ENCODE measurements at places on chromosomes 11 and 22.
A peak's percentile ranks its signal among the peaks of the same experiment; 100 is the strongest.

DNA sequence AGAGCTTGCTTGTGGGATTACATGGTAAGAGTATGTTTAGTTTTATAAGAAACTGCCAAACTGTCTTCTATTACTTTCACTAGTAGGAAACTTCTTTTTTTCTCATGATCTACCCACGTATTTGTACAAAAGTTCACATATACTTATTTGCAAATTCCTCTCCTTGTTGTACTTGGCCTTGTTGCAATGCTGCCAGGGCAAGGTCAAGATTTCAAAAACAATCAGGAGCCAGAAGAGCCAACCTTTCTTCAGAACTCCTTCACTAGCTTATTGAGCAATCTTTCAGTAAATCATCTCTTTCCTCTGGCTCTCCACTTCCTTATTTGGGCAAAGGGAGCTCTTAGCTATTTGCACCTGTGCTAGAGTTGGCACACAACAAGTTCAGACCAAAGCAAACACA is 9.7 kb downstream of the SRSF8 start:
- DNase-seq, result no peak

DNA sequence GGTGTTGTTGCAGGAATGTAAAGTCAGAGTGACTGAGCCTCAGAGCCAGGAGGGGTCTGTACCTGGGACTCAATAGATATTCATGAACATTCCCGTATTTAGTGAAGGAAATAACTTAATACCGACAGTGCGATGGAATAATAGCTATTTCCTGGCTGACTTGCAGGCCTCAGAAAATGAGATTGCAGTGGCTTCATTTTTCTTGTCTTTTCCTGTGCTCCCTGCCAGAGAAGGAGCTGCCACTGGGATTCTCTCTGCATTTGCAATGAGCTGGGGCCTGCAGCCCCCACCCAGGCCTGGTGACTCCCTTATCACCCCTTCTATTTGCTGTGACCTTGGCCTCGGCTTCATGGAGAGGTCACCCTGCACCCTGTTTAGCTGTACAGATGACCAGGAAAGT is 173.4 kb downstream of the MIAT start:
- DNase-seq, result no peak

GRCh38 chr11:116314006-116314405 is 458.8 kb downstream of the BUD13 start:
- DNase-seq, result no peak

GRCh38 chr22:44848296-44848741 is 95.9 kb downstream of the ARHGAP8 start:
- no peak for DNase-seq

DNA sequence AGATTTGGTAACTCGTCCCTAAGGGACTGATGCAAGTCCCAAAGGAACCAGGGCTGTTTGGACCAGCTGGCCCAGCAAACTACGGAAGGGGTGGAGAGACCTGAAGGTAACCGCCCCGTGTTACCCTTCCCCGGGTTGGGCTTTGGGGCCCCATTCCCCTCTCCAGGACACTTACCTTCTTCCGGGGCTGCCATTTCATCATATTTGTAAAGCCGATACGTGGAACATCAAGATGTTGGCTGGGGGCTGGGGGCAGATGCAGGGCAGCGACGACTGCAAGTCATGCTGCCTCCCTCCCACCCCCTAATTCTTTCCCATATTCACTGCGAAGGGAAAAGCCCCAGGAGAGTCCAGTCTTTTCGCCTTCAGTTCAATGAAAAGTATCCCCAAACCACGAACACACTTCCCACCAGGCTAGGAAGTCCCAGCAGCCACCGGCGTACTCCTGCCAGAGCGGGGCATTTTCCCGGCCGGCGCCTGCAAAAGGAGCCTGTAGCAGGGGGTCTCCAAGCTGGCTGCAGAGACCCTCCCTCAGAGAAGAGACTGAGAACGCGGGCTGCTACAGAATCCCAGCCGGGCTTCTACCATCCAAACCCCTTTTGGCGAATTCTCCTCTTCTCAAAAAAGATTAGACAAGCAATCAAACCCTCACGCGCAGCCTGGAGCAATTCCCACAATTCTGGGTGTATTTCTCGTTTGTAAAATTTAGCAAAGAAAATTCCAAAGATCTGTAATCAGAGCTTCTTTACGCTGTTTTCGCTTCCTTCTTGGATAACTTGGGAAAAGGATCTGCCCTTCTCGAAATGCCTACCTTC is 236.7 kb downstream of the TTC28 start:
- DNase-seq, result peak; percentile 36

Data from endothelial cell (in vitro differentiated cells).